ENCODE measurements at places on chromosomes 1 and 21.
A peak's percentile ranks its signal among the peaks of the same experiment; 100 is the strongest.

DNA sequence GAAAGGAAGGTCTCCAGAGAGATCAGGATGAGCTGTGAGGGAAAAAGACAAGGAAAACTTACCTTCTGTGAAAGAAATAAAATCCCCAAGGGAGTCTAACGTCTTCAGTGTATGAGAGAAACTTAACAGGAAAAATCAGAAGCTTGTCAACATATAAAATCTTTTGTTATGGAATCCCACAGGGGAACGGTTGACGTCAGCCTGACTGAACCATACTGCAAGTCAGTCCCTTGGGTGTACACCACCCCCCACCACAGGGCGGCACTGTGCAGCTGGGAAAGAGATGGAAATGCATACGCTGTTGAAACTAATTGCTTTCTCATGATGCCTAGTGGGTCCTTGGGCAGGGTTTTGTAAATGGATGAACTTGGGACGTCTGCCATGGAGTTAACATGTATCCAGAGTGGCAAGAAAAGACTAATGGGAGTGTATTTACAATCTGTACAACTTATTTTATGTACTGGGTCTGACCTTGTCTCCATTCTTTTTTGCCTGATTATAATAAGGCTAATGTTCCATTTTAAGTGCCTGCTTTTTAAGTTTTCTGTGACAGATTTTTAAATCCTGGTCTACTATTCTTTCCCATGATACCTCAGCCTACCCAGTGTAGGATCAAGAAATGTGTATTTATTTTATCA is 22.7 kb downstream of the UTP25 start:
- DNase-seq: peak; percentile 53

GRCh38 chr1:31792116-31792515 is 23.7 kb downstream of the SPOCD1 start:
- no peak for DNase-seq

DNA sequence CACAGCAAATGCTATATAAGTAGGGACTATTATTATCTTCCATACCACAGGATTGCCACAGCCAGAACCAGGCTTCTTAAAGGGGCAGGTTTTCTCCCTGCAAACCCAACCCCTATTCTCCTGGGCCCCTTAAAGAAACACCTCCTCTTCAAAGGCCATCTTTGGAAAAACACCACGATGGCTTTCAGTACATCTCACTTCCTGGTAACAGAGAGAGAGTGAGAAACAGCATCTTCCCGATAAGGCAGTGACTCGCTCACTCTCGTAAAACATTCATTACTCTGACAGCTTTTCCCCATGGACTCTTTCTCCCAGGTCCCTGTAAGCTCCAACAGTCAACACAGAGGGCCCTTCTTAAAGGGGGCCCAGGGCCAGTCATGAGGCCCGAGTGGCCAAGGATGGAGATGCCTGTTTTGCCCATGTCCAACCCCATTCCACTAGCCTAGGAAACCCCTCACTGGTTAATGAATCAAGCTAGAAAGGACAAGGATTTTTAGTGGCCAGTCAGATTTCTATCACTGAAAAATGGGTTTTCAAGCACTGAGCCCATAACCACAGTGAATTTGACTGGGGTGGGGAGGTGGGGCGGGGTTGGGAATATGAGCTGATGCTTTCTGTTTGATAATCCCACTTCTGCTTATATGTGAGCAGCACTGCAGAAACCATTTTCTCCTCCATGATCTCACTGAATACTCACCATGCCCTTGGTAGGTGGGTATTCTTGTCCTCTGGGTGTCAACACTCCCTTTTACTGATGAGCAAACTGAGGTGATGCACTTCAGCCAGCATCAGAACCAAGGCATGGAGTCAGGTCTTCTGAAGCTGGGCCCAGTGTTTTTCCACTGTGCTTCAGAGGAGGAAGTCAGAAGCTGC is 3.6 kb upstream of the NAV1 start:
- DNase-seq: no peak

- DNase-seq: peak; percentile 60
Observed at GRCh38 chr1:85224734-85225623, 24.2 kb upstream of the SYDE2 start.

DNA sequence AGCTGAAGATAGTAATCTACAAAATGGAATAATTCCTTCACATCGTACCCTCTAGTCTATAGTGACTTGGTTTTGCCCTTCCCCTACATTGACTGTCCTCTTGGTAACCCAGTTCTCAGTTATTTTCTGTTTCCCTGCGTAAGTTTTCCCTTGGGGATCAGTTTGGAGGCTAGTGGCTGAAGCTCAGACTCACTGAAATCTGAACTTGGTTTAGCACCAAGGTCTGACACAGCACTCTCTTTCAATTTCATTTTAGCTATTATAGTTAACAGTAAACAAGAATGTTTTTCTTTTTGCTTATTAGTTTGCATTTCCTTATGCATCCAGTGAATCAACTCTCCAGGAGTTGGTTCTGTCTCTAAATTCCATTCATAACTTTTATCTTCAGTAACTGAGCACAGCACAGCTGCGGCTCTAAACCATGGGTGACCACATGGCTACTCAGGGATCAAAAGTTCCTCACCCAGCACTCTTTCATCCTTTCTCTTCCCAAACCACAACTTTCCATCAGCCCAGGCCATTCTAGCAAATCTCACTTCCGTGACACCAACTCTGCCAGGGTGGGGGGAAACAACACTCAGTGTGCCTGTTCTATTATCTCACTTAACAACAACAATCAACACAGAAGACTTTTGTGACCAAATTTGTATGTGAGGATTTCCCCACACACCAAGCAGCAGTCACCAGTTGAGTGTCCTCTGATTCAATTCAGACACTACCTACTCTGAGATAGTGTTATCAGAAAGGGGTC is 17.6 kb upstream of the IFI6 start:
- DNase-seq: no peak

DNA sequence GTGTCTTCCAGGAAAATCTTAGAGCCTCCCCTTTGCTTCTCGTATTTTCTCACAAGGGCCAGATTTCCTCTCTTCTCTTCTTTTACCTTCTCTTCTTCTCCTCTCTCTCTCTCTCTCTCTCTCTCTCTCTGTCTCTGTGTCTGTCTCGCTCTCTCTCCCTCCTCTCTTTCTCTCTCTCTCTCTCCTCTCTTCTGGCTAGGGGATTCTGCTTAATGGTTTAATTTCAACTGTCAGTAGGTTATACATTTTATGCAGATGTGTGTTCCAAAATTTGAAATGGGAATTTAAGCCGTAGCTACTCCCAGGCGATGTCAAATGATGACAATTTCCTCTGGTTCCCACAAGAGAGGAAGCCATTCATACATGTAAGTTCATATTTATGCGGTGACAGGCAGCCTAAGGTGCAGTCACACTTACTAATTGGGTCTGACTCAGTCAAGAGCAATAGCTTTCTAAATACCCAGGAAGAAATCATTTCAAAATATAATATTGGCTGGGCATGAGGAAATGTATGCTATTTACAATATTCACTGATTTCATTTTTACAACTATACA is 1.4 kb downstream of the DSCAM start:
- no peak for DNase-seq

DNA sequence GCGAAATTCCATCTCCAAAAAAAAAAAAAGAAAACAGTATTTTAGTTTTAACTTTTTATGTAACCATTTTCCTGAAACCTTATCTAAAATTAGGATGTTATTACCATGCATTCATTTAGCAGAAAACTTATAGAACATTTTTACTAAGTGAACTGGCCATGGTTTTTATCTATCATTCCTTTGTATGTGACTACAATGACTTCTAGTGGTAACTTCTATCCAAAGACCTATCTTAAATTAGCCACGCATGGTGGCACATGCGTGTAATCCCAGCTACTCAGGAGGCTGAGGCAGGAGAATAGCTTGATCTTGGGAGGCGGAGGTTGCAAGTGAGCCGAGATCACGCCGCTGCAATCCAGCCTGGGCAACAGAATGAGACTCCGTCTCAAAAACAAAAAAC is 11.4 kb downstream of the GGPS1 start:
- no peak for DNase-seq

DNA sequence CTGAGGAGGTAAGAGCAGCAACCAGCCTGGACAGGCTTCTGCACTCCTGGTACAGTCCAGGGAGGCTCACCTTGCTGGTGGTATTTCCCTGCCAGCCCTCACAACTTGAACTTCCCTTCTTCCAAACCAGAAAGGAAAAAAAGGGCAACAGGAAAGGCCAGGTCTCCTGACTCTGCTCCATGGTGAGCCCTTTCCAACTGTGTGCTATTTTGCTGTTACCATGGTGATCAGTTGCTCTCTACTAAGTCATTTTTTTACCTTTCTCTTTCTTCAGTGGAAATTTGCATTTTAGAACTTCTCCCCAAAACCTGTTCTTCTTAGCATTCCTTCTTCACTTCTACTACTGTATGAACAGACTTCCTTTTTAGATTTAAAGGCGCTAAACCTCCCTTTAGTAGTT is 164.3 kb downstream of the GRIK1 start:
- DNase-seq: no peak

- DNase-seq: no peak
Observed at GRCh38 chr1:82901118-82901517, 1097.8 kb downstream of the TTLL7 start.

- no peak for DNase-seq
Observed at GRCh38 chr1:1420654-1421141, 378 bp downstream of the ANKRD65 start.

- no peak for DNase-seq
Observed at GRCh38 chr1:172308577-172308976, 111.9 kb upstream of the C1orf105 start.

- no peak for DNase-seq
Observed at GRCh38 chr1:236002025-236002390, 62.9 kb downstream of the NID1 start.

- DNase-seq: peak; percentile 83
Observed at GRCh38 chr21:26715878-26716506, 129.2 kb downstream of the ADAMTS1 start.

DNA sequence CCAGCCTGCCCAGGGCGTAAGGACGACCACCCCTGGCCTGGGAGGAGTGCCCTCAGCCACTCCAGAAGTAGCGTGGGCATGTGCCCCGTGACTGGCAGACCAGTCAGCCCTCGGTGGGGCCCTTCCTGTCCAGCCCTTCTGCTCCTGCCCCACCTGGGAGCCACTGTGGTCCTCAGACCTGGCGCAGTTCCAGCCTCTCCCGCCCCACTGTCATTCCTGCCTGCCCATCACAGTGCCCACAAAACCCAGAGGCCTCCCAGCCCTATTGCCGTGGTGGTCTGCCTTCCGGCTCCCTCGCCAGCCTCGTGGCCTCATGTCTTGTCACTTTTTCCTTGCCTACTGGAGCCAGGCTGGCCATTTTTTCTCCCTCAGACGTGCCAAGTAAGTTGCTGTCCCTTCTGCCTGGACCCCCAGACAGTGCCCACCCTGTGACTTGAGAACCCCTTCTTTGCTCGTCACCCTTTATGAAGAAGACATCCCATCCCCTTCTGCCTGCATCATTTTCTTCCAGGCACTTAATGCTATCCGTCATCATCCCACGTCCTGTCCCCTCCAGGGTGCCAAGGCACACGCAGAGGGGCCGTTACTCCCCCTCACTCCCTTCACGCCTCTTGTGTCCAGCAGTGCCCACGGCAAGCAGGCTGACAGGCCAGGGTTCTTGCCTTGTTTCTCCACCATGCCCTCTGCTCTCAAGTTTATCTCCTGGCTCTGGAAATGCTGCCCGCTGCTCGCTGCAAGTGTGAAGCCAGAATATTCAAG is 122.6 kb downstream of the CAMTA1 start:
- no peak for DNase-seq

DNA sequence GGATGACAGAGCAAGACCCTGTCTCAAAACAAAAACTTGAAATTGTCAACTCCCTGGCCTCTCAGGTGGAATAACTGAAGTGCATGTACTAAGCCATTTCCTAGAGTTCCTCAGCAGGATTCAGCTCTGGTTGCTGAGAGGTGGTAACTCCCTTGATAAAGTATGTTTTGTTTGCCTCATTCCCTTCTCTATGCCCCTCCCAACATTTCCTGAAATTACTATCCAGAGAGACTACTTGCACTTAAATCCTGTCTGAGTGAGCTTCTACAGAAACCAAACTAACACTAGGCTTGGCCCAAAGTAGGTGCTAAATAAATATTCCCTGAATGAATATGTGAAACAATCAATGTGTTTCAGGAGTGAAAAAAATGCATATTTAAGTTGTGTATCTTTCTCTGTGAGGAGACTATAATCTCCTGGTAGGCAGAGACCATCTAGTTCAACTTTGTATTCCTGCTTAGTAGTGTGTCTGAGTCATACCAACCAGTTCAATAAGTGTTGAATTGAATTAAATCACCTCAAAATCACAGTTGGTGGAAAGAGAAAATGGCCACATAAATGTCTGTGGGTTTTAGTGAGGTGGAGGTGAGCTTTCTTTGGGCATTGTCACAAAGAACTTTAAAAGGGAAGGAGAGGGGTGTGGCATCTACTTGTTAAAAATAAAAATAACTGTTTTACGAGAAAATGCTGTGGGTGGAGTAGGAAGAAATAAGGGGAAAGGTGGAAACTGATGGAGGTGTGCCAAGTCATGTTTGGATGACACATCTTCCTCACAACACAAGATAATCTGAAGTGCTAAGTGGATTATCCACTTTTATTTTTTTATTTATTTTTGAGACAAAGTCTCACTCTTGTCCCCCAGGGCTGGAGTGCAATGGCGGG is 12.6 kb downstream of the RIMKLA start:
- no peak for DNase-seq

DNA sequence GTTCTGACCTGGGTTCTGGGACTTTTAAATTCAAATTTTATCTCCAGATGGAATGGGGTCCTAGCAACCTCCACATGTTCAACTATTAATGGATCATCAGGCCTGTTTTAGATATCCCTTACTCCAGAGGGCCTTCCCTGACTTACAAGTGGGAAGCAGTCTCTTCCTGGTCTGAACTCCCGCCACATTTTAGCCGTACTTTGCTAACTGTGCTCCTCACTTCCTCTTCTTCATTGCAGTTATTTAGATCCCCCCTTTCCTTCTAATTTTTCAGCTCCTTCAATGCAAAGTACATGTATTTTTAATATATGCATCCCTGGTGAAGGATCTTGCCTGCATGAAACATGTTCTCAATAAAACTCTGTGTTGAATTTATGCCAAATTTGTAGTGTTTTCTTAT is 3.7 kb downstream of the CD1A start:
- no peak for DNase-seq

DNA sequence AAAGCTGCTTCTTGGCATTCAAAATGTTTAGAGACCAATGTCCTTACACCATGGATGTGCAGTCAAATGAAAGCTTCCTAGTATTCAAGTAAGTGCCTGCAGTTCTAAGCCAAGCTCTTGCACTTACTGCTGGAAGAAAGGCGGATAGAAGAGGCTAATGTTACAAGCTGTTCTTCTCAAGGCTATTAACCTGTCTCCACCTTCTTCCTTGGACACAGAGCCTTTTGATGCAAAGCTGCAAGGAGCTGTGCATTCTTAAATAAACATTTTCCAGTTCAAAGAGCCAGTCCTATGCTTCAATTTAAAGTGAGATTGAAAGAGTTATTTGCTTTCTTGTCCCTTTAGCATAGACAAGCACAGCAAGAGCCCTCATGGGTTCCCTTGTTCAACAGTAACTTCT is 167.9 kb upstream of the RUNX1 start:
- no peak for DNase-seq

- DNase-seq: no peak
Observed at GRCh38 chr21:36738489-36739126, 39.7 kb downstream of the SIM2 start.

DNA sequence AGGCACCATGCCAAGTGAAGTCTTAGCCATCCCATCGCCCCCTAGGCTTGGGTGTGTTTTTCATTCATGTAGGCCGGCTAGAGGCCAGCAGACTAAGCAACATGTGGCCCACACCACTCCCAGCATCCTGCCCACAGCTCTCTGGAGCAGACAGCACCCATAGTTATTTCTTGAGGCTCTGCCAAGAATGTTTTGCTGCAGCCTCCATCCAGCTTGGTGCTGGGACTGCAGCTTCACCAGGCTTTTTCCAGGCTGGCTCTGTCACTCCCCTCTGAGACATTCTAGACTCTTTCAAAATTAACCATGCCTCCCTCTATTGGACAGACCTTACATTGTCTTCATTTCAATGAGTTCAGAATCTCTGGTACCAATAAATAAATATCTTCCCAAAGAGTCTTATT is 104.2 kb downstream of the DUSP10 start:
- DNase-seq: no peak
